ENCODE measurements at places on chromosomes 13 and 19. TPM values are rescaled to one million over a fixed set of nuclear protein-coding genes. Genes with fewer than 3 reads are reported as not detected.

Gene ZNF345
- 1.5 TPM for polyA plus RNA-seq

Gene CEACAM16
- polyA plus RNA-seq = not detected

Gene HSH2D
- 81.0 TPM for polyA plus RNA-seq

Gene ZNF816
- polyA plus RNA-seq = 7.2 TPM

Gene SCGB2B2
- not detected for polyA plus RNA-seq

Gene C19orf38
- polyA plus RNA-seq = 4.8 TPM

Gene PIN1
- polyA plus RNA-seq = 209 TPM

Gene LONP1
- 81.7 TPM for polyA plus RNA-seq

Gene ATP11A
- 17.2 TPM for polyA plus RNA-seq

Gene FARP1
- polyA plus RNA-seq = 0.48 TPM

Gene SPRYD7
- 19.2 TPM for polyA plus RNA-seq

Gene SYNE4
- 0.59 TPM for polyA plus RNA-seq

Gene CEACAM8
- polyA plus RNA-seq = not detected

Gene ZNF841
- 4.6 TPM for polyA plus RNA-seq

Gene TCF3
- 55.4 TPM for polyA plus RNA-seq

Gene PNMA8C
- polyA plus RNA-seq = not detected

Gene CEACAM3
- not detected for polyA plus RNA-seq

Gene ZNF700
- 8.4 TPM for polyA plus RNA-seq

Gene ZNF835
- not detected for polyA plus RNA-seq

Gene NXNL1
- polyA plus RNA-seq = not detected

Gene ZNF460
- 8.0 TPM for polyA plus RNA-seq

Gene EMP3
- polyA plus RNA-seq = 200 TPM

Gene MADCAM1
- polyA plus RNA-seq = 0.32 TPM

Gene TPTE2
- polyA plus RNA-seq = 1.7 TPM

Gene BRSK1
- polyA plus RNA-seq = not detected

Gene CRX
- not detected for polyA plus RNA-seq

Gene FUT6
- polyA plus RNA-seq = not detected

Gene FPR1
- polyA plus RNA-seq = not detected

Gene KLK10
- not detected for polyA plus RNA-seq

Gene LGALS13
- not detected for polyA plus RNA-seq

Gene LENG8
- polyA plus RNA-seq = 51.4 TPM

Gene ECSIT
- polyA plus RNA-seq = 34.6 TPM

Gene OR7C1
- polyA plus RNA-seq = not detected

Gene PDX1
- not detected for polyA plus RNA-seq

Gene C19orf85
- polyA plus RNA-seq = not detected

Gene DCT
- not detected for polyA plus RNA-seq

Gene YJEFN3
- 4.7 TPM for polyA plus RNA-seq

Gene GET3
- polyA plus RNA-seq = 133 TPM

Gene NKPD1
- not detected for polyA plus RNA-seq

Data from GM12878 (cell line).